ENCODE measurements at places on chromosomes 2 and 18.

DNA sequence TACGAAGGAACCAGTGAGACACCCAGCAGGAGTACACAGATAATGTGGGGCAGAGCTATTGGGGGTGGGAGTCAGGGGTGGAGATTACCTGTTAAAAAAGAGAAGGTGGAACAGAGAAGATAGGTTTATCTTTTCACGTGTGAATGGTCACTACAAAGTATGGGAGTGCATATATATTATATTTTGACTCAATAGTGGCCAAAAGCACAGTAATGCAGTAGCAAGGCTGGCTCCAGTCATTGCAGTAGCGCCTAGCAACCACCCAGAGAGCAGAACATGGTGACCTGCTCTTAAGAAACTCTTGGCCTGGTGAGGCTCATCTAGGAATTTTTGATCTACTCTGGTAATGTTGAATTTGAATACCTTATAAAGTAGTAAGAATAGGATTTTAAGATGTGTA lies 1.0 kb downstream of the IMPACT start:
- DNase-seq: no peak

GRCh38 chr2:48496849-48497248 lies 33.1 kb upstream of the STON1 start:
- no peak for DNase-seq

- DNase-seq: no peak
These were observed 160.3 kb upstream of the EPAS1 start for GRCh38 chr2:46136953-46137352.

DNA sequence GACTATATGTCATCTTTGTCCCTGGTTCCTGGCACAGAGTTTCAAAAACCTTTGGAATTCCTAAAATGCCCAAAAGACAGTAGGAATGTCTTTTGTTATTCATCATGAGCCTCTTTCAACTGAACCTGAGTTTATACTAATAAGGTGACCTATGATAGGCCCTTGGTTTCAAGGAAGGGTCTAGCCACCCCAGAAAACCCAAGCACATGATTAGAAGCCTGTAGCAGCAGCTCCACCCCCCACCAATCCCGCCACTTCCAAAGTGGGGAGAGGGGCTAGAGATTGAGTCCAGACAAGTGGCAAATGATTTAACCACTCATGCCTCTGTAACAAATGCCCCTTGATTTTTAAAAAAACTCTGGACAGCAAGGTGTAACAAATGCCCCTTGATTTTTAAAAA lies 56.8 kb downstream of the ADD2 start:
- no peak for DNase-seq

DNA sequence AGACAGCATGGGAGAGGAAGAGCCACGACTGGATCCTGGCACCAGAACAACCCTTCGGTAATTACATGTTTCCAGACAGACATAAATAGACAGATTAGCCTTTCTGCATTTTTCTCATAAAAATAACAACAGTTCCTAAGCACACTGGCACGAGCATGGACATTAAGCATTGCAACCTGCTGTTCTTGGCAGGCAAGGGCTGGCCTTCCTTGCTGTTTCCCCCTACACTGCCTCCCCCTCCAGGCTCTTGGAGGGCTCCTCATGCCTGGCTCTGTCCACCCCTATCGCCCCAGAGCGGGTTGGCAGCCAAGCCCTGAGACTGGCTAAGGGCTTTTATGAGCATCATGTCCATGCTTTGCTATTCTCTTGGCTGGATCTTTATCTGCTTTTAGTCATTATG lies 89.6 kb downstream of the TTC32 start:
- no peak for DNase-seq

DNA sequence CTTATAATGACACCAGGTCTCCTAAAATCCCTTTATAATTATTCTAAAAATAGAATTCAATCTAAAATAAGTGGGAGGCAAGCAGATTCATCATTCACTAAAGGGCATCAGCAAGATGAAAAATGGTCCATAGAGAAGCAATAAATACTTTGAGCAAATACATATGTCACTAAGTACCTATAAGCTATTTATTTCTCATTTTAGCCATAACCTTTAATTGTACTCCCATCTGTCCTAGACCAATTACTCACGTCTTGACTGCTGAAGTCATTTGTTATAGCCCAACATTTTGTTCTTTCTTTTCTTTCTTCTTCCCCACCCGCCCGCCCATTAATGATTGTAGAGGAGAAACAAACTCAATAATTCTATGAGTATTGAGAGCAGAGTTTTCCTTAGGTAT lies 105.7 kb downstream of the MAP2 start:
- no peak for DNase-seq

DNA sequence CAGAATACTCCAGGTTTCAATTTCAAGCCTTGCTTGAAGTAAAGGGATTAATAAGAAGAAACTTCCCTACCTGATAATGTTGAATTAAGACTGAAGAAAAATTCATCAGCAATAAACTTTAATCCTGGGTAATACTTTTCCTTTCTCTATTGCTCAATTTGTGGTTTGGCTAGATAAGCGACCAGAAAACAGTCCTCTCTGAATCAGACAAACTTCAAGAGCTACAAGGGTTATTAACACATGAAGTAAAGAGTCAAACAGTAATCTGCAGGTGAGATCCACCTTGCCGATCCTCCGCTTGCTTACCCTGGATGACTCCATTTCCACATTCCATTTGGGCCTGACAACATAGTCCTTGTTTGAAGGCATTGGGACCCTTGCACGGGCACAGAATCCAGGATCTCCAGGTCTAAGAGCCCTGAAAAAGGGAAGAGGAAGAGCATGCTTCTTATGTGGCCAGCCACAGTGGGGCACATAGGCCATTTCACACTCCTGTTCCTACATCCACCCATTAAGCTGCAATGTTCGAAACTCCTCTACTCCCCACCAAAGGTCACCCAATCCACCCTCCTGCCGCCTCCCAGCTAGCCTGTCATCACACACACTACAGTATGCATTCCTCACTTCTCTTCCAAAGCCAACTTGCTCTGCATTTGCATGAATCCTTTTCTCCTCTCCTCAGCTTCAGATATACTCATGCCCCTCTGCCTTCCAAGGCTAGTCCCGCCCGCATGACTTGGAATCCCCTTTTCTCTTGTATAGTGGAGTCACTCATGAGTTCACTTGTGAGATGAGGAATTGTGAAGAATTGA lies 39.8 kb downstream of the IWS1 start:
- DNase-seq: no peak

DNA sequence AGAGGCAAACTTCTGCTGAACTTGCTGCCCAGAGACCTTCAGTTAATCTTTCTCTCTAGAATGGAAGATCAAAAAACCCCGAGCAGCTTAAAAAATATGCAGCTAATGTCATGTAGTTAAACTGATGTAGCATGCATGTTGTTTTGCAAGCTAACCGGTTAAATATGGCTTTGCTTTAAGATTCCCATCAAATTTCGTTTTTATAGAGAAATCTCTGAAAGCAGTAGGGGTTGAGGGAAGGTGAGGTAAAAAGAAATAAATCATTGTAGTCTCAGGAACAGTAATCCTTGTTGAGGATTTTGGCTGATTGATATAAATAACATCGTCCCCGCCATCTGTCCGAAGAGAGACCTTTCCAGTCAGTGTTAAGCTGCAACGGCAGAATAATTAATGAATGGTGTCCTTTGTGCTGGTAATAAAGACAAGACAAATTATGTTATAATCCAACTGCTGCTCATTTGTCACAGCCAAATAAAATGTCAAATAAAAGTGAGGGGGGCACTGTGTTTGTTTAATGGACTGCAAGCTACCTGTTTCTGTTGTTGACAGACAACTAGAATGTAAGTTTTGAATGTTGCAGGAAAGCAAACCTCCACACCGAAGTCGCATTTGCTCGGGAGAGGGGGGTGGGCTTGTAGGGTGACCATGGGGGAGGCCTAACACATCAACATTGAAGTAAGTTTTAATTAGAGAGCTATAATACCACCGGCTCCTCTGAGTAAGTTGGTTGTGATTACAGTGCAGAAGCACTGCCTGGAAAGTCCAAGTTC lies 555.5 kb downstream of the ARHGAP15 start:
- DNase-seq: peak; percentile 62

DNA sequence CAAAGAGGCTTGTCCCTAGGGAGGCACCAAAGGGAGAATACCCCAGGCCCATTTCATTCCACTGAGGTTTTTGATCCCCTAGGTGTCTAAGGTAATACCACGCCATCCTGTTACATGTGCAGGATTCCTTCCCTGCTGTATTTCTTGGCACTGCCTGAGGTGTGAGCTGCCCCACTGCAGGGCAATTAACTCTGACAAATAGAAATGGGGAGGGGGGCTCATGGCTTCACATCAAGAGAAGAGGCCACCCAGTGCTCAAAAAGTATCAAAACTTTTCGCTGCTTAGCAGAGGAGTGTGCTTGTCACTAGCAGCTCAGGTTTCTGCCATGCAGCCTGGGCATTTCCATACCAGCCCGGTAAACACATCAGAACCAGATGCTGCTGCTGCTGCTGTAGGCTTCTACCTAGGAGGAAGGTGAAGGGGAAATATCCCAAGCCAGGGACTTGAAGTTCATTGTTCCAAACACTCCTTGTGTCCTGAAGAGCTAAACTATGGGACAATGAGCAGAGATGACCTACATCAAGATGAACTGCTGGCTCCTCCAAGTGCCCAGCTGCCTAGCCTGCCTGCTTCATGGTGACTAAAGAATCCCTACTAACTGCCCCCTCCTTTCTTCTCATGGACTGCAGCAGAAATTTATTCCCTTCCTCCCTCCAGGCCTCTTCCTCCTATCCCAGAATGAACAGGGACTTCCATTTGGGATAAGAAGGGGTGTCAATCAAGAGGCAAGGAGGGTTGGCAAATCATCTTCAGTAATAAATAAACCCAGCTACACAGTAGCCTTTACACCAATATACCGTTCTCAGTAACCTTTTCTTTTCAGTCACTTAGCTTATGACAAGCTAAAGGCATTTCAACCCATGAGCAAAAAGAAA lies 16.4 kb downstream of the POU3F3 start:
- no peak for DNase-seq

DNA sequence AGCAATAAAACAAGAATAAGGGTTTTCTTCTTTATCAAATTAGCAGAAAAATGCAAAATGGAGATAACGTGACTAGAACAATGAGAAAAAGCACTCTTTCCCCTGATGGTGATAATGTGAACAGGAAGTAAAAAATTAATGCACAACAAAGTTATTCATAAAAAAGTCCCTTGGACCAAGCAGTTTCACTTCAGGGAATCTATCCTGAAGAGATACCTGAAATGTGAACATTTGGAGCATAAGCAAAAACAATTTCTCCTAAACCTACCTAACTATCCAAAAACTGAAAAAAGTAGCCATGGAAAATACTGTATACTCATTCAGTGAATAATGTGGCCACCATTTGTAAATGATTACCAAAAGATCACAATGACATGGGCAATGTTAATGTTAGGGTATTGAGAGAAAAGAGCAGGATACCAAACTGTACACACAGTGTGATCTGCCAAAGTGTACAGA lies 48.7 kb downstream of the TRIP12 start:
- DNase-seq: no peak

DNA sequence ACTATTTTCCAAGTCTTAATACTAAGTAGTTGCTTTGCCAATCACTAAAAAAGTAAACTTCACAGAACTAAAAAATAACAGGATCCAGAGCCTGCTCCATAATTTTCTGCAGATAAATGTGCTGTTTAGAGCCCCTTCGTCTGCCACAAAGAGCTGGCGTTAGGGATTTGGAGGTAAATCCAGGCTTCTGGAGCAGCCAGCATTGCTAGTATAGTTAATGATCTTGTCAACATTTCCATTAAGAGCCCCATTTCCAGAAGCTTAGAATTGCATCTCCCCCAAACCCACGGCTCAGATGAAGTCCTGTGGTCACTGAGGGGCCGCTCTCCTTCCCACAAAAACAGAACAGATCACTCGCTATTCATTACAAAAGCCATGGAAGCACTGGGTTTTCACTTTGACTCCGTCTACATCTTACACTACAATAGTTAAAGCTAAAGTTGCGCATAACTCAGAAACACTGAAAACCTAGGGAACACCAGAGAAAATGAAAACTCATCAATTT lies 41.9 kb downstream of the ZNF516 start:
- no peak for DNase-seq

DNA sequence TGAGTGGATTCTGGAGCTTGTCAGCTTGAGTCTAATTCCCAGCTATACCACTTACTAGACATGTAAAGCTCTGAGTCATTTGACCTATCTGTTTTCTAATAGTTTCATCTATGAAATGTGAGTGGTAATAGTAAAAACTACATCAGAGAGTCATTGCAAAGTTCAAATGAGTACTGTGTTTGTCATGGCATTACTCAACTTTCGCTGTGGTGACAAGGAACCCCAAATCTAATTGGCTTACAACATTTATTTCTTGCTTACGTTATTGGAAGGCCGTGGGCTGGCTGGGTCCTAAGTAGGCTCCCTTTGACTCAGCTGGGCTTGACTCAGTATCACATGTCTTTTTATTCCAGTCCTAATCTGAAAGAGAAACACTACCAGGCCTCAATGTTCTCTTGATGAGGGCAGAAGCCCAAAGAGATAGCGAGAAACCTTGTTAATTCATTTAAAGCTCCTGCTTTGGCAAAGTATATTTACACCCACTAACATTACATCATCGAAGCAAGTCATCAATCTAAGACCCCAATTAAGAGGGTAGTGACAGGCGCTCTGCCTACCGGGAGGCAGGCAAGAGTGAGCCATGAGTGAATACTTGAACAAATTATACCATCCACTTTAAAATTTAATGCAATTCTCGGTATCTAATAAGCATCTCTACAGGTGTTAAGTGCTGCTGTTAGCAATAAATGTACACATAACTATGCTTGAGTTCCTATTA lies 431.8 kb upstream of the SPHKAP start:
- peak; percentile 14 for DNase-seq

GRCh38 chr18:53319628-53320027 lies 904.8 kb downstream of the MBD2 start:
- DNase-seq: no peak

DNA sequence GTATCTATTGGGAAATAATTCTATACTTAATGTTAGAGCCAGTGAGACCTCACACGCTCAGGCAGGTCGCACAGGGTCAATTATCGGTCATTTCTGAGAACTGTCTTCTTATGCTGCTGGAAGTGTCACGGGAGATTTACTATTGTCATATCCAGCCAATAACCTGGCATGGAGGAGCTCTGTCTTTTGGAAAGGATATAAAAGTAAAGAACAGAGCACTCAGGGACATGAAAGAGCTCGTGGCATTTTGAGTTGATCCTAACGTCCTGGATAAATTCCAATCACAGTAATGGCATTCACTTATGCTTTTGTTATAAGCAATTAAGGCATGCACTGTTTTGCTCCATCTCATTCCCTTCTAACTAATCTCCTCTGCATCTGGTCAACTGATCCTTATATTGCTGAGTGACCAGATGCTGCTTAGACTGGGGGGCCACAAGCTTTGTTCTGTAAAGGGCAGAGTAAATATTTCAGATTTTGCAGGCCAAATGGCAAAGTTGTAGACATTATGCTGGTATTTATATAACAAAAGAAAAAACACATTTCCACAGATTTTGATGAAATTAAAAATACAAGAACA lies 453.5 kb upstream of the SMIM21 start:
- no peak for DNase-seq

Data from COLO829 (cell line).